ENCODE measurements at places on chromosomes 3 and 15.

DNA sequence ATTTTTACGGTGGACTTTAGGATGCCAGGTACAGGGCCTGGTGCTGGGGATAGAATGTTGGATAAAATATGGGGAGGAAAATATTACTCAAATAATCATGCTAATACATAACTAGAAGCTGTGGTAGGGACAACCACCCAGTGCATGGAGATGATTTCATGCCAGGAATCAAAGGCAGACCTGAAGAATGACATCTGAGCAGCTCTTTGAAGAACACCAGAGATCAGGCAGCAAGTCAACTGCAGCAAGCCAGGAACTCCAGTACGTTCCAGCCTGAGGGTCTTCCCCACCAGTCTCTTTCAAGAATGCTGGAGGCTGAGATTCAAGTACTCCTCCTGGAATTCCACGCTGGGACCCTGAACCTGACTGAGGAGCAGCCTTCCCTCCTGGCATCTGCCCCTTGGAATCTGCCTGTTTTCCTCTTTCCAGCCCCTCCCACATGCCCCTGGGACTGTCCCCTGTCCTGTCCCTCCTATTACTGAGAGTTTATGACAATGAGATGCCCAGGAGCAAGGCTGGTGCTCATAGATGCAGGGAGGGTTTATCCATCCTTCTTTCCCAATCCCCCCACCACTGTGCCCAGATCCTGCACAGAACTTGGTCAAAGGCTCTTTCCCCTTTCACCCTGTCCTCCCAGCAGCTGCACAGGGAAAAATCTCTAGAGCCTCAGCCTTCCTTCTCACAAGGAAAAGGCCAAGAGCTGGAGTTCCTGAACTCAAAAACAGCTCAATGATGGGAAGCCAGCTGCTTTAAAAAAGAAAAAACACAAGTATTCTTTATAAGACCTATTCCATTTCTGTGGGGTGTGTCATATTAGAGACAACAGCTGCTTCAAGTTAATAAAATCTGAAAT, 68.0 kb downstream of the PDZRN3 start:
- no peak for DNase-seq

DNA sequence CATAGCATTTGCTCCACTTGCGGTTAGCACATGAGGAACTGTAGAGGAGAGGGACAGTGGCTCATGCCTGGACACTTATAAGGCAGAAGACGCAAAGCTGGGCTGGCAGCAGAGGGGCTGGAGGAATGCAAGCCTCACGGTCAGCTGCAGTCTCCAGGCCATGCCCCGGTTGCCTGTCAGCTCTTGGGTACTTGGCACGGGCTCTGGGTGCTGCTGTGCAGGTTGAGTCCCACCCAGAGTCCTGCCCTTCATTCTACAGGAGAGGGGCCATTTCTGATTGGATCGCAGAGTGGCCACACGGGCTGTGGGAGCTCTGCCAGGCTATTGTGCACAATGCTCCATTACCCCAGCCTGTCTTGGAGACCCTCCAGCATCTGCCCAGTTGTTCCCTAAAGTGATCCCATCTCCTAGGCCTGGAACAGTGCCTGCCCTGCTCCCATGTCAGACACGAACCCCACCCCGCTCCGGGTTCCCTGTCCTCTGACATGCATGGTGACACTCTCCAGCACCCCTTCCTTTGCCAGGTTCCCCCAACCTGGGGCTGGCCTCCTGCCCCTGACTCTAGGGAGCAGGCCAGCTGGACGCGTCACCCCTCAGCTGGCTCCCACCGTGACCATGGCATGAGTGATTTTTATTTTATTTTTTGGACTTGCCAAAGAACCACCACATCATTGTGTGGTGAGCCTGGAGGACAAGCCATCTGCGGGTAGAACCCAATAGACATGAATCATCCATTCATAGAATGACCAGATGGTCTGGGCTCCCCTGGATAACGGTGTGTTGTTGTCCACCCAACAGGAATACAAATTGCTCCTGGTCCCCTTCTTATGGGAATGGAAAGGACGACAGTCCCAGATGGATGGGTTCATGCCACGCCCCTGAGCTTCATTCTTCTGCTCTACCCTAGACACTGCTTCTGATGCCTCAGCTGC, 51.0 kb upstream of the KLF13 start:
- DNase-seq, result no peak

- no peak for DNase-seq
Observed at GRCh38 chr15:68679961-68680371, 101.2 kb downstream of the CORO2B start.

- no peak for DNase-seq
Observed at GRCh38 chr3:42800251-42800650, 4.0 kb downstream of the HIGD1A start.

- no peak for DNase-seq
Observed at GRCh38 chr15:36603987-36604386, 24.6 kb downstream of the CDIN1 start.

DNA sequence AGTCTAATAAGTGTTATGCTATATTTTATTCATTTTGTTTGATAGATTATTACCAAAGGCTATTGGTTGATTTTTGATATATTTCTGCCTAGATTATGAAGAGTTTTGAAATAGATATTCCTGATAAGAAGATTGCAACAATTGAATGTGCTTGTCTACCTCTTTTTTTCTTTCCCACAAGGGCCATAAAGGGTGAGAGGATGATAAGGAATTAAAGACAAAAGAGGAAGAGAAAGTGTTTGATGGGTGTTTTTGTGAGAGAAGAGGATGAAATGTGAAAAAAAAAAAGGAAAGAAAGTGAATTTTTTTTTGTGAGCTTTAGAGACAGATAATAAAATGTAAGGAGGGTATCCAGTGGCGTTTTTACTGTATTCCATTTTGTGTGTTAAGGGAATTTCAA, 244.4 kb downstream of the CHST2 start:
- no peak for DNase-seq

GRCh38 chr15:76642671-76643070, 262.5 kb downstream of the SCAPER start:
- no peak for DNase-seq

GRCh38 chr3:4551794-4552442, 58.8 kb downstream of the ITPR1 start:
- DNase-seq, result no peak

DNA sequence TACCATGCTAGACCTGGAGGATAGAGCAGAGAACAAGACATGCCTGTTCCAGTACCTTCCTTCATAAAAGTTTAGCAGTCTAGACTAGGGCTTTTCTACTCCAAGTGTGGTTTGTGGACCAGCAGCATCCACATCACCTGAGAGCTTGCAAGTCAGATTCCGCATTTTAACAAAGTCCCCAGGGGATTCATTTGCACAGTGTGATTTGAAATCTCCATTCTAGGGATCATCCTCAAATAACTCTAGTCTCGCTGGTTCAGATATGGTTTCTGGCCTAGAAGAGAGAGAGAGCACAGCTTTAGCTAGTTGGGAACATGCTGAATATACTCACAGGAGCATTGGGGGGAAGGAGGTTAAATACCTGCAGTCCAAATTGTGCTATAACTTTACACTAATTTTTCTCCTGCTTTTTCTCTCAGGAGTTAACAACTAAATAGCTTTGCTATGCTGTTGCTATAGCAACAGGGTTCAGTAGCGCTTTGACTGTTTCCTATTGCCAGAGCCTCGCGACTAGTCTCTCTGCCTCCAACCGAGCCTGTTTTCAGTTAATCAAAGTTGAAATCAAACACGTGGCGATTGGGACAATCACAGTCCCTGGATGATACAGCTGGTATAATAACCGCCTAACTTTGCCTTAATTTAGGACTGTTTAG, 64.0 kb upstream of the RASGRF1 start:
- no peak for DNase-seq

- DNase-seq, result no peak
Observed at GRCh38 chr15:53434174-53434678, 325.2 kb downstream of the WDR72 start.

DNA sequence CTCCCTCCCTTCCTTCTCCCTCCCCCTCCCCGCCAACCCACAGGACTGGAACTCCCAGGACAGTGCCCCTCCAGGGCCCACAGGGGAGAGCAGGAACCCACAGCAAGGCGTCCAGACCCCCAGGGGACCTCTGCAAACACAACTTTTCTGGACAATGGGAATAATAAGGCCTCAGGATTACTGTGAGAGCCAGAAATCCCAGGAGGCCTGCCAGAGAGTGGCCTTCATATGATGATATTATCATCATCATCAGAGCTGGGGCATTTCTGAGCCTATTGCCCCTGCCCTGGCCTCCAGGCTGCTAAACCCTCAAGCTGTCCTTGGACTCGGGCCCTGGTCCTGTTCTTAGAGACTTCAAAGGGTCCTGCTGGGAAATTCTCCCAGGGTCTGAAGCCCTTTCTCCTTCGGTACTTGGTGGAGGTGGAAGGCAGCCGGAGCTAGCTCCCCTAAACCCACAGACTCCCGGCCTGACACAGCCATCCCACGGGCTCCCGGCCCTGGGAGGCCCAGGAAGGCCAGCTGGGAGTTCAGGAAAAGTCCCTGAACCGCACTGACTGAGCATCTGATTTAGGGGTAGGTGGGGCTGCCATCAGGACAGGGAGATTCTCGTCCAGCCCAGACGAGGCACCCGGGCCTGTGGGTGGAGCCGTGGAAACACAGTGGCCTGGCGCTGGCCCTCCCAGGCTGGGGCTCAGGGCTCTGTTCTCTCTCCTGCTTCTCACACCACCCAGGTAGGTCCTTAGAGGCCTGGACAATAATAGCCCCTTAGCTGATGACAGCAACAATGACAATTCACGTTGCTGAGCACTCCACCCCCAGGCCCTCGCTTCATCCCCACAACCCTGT, 4.9 kb downstream of the CALML4 start:
- DNase-seq, result no peak

DNA sequence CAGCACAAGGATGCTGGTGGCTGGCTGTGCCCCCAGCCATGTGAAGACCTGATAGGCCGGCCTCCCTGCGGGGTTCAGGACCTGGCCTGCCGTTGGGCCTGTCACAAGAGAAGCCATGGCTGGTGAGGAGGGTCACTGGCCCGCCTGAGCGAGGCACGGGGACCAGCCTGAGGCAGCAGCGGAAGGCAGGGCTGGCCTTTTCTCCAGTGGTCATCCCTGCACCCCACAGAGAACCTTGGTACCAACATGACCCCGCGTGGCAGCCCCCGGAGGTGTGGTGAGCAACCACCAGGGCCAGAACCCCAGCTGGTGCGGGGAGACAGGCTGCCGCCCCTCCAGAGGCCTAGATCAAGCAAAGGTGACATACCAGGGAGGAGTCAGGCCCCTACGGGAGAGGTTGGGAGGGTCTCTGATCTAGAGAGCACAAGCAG, 134.1 kb upstream of the MEF2A start:
- no peak for DNase-seq

- no peak for DNase-seq
Observed at GRCh38 chr15:59366333-59367021, 6.2 kb downstream of the MYO1E start.

DNA sequence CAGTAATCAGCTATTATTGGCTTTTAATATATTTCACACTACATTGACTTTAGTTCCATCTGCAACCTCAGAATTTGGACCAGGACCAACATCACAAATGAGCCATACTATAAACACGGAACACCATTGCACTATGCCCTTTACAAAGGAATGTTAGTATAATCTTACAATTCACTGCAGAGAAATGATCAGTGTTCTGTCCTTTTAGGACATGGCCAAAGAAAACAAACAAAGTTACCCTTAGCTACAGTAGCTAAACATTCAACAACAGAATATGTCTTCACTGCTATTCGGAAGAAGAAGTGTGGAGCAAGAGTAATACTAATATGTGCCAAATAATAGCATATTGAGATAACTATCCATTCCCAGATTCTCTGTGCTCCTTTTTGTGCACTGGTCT, 90.4 kb downstream of the NAALADL2 start:
- no peak for DNase-seq

- peak; percentile 27 for DNase-seq
Observed at GRCh38 chr3:63351159-63352007, 73.3 kb downstream of the SYNPR start.

GRCh38 chr15:47756872-47757271, 39.6 kb downstream of the SEMA6D start:
- peak; percentile 79 for DNase-seq

DNA sequence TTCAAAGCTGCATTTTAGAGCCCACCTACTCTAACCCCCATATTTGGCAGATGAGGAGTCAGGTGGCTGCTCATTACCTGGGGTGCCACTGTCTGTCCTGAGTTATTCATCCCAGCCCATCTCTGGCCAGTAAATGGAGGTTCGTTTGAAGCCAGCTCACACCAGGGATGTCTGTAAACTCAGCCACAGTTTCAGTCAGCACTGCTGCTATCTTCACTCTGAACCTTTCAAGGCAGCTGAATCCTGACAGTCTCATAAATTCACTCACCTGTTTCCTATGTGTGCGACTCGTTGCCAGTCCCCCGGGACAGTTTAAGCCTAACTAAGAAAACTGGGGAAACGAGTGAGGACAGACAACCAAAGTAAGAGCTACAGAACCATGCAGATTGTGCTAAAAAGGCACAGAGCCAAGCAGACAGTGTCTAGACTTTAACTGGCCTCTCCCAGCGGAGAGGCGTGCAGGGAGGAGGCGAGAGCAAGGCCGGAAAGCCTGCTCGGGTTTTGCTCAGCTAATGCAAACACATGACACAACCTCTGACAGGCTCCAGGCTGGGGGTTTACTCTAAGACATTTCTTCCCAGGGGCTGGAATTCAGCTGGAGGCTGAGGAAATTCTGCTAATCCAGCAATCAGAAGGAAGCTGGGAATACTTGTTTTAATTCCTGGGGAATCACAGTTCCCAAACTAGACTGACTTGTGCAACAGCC, 12.0 kb downstream of the FSTL1 start:
- peak; percentile 84 for DNase-seq

DNA sequence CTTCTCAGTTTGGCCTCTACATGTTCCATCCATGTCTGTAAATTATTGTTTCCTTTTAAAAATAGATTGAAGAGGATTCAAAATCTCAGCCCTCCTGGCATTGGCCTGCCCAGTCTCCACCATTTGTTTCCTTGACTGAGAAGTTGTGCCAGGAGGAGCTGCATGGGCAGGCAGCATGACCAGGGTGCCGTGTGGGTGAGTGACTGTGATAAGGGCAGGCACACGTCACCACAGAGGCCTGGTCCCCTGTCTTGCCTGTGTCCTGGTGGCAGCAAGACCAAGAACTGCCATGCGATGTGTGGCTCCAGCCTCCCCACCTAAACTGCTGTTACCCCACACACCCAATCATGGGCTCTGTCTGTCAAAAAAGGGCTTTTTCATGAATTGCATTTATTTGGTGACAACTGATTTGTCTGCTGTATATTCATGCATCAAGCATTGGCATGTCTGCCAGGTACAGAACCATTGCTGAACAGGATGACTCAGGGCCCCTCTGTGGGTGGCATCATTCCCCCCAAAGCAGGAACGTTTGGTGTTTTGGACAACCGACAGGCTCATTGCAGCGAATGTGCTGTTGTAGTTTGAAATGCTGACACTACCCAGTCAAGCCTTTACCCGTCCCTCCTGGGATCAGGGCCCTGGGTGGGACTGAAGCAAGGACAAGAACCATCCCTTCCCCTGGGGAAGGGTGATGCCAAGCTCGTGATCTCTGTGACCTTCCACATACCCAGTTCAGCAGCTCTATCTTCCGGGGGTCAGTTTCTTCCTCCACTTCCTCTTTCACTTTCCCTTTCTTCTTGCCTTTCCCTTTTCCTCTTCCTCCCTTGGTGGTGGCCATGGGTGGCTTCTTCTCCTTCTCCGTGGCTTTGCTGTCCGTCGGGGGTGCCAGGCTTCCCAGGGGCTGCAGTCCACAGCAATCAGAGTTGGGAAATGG, 51.6 kb downstream of the TRPM1 start:
- DNase-seq, result no peak
